Frontal cortex (tissue), 4 donors: ENCODE measurements at places on chromosomes 13 and 19. TPM values are rescaled to one million over a fixed set of nuclear protein-coding genes. Genes with fewer than 3 reads are reported as not detected.

Gene RAB3D
- 21.6 TPM for total RNA-seq

Gene C19orf81
- not detected for total RNA-seq

Gene ARHGEF18
- 26.1 TPM for total RNA-seq

Gene CLEC4M
- not detected for total RNA-seq

DNA sequence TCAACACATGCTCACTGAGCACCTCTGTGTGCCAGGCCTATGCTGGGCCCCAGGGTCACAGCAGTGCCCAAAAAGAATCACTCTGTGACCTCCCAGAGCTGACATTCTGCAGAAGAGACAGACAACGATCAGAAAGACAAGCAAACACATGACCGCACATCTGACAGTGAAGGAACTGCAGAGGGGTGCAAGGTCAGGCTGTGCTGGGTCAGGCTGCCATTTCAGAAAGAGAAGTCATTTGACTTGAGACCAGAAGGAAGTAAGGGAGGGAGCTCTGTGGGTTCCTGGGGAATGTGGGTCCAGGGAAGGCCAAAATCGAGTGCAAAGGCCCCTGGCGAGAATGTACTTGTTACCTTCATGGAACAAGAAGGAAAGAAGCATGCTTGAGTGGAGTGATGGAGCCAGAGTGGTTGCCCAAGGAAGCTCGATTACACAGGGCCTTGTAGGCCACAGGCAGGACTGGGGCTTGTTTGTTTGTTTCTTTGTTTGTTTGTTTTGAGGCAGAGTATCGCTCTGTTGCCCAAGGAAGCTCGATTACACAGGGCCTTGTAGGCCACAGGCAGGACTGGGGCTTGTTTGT lies 11.4 kb upstream of the CD22 start:
- DNase-seq: no peak

DNA sequence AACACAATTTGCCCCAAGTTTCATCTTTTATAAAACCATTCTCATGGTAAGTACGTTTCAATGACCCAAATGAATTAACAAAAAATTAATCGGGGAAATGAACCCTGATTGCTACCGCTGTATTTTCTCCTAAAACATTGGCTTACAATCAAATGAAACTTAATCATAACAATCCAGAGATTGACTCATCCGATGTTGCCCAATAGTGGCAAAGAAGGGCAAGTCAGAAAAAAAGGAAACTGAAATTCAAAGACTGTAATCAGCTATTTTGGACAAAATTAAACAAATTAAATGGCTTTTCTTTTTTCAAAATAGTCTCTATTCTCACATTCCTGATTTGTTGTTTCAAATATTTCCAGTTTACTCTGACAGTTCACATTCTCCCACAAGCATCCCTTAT lies 3.9 kb upstream of the ACOD1 start:
- no peak for DNase-seq

GRCh38 chr13:94658926-94659597 lies 53.3 kb downstream of the SOX21 start:
- DNase-seq: no peak

DNA sequence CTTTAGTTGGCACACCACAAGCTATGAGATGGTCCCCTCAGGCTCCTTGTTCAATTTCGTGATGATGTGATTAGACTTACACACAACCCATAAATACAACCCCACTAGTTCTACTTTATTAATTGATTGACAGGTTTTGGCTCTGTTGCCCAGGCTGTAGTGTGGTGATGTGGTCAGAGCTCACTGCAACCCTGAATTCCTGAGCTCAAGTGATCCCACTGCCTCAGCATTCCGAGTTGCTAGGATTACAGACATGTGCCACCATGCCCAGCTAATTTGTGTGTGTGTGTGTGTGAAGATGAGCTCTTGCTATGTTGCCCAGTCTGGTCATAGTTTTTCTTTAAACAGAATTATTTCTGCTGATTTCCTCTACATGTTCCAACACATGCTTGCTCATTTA lies 17.5 kb upstream of the HTR2A start:
- DNase-seq: no peak

- DNase-seq: no peak
Observed at GRCh38 chr13:69306766-69307165, 800.9 kb upstream of the ATXN8OS start.

DNA sequence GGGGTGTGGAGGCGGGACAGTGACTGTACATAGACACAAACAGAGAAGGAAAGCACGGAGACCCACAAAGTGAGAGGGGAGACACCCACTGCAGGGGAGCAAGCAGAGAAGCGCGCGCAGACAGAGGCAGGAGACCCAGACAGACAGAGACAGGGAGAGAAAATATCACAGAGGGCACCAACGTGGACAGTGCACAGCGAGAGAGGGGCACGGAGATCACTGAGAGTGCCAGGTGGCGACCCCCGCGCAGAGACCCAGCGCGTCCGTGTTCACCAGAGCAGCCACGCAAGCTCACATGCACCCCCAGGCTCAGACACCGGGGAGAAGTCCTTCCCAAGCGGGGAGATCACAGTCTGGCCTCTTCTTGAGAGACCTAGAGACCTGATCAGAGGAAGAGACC lies 1.4 kb upstream of the CACNG7 start:
- DNase-seq: no peak

GRCh38 chr13:108225440-108225839 lies 7.2 kb downstream of the ABHD13 start:
- no peak for DNase-seq

GRCh38 chr19:41352609-41353465 lies 885 bp downstream of the TGFB1 start:
- no peak for DNase-seq

DNA sequence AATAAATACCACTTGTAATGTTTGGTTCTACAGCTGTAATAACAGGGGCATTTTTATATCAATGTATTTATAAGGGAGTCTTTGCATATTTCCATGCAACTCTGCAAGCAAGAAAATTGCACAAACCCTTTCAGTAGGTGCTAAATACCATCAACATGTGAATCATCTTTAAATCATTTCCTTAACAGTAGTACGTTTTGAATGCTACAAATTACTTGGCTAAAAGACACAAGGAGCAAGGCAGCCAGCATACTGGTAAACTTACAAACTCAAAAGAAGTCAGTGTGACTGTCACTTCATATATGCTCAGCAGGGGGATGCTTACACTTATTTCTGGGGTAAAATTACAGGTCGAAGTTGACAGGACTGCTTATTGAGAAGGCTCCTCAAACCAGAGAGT lies 402.4 kb downstream of the EFNB2 start:
- no peak for DNase-seq

GRCh38 chr13:59047546-59047945 lies 1116.2 kb downstream of the DIAPH3 start:
- DNase-seq: no peak

- no peak for DNase-seq
Observed at GRCh38 chr19:44765033-44765948, 12.4 kb upstream of the CBLC start.
